ENCODE measurements at places on chromosomes 13 and 19.

GRCh38 chr19:38708413-38709024 lies 35.8 kb downstream of the CAPN12 start:
- no peak for DNase-seq

DNA sequence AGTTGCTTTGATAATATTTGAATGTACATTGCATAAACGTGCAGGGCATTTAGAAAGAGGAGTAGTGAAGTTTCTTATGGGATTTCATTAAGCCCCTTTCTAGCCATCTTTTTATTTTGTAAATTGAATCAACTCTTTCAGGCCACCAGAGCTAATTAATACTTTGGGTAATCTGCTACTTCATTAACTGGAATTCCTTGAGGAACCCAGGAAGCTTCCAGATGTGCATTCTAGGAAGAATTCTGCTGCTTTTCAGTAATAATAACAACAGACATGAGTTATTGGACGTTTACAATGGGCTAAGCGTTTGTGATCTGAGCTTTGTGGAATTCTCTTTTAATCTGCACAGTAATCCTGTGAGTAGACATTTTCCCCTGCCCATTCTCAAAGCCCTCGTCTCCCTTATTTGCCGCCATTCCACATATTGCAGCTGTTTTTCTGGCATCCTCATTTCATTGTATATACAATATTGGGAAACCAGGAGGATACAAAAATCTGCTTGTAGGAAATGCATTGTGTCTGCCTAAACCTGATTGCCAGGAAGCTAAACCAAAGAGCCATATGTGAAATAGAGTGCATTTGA lies 103.9 kb downstream of the HS6ST3 start:
- DNase-seq = no peak

DNA sequence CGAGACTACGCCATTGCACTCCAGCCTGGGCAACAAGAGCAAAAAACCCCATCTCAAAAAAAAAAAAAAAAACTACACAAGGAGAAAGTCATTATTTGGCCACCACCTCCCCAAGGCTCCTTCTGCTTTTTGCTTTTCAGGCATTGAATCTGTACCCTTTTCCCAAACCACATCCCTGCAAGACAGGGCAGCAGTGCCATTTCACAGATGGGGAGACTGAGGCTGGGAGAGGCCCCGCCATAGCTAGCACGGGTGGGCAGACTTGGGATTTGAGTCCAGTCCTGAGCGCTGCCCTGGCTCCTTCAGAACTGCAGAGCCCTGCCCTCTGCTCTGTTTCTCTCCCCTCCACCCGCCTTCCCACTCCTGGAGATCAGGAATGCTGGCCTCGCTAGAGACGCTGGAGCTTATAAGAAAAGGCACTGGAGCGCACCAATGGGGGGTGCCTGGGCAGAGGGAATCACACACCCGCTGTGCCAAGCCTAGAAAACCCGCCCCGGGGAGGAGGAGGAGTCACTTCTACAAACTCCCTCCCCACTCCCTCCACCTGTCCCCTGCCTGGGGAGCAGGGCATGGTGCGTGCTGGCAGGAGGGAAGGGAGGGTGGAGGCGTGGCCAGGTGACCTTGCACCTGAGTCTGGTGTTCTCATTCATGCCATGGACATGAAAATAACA lies 17.6 kb downstream of the TJP3 start:
- no peak for DNase-seq

- DNase-seq = no peak
Measured at GRCh38 chr19:29393915-29394460, 131.8 kb upstream of the VSTM2B start.

- DNase-seq = no peak
Measured at GRCh38 chr13:73462241-73462640, 403.4 kb downstream of the KLF5 start.

- no peak for DNase-seq
Measured at GRCh38 chr19:50909240-50910070, 1.7 kb downstream of the KLK4 start.

- no peak for DNase-seq
Measured at GRCh38 chr13:69706807-69707206, 400.8 kb upstream of the ATXN8OS start.

GRCh38 chr13:88866195-88866594 lies 1195.0 kb downstream of the SLITRK5 start:
- DNase-seq = no peak

Data from Panc1 (cell line).